HS-5 (cell line): ENCODE measurements at places on chromosomes 12 and 14.

GRCh38 chr12:66694666-66695613 is 16.1 kb upstream of the GRIP1 start:
- DNase-seq, result no peak

- DNase-seq, result no peak
Measured at GRCh38 chr12:120890963-120891362, 13.2 kb downstream of the SPPL3 start.

- DNase-seq, result no peak
Measured at GRCh38 chr14:97275276-97275675, 478.1 kb downstream of the VRK1 start.

DNA sequence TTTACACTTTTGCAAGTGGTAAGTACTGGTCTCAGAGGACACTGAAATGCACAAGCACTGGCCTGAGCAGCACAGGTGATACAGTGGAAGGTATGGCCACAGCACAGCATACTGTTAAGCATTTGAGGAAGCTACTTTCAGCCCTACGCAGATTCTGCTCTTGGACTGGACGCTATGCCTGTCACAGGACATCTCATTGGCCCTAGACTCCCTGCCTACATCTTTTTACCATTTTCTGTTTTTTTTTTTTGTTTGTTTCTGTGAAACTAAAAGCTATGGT is 144.2 kb upstream of the ABCD2 start:
- no peak for DNase-seq
